ENCODE measurements at places on chromosomes 12 and 14. TPM values are rescaled to one million over a fixed set of nuclear protein-coding genes. Genes with fewer than 3 reads are reported as not detected.

Gene MSRB3
- polyA plus RNA-seq, result 2.8 TPM

Gene TEX22
- polyA plus RNA-seq, result 0.41 TPM

Gene ZFHX2
- polyA plus RNA-seq, result 6.5 TPM

Gene RNASE2
- 1.2 TPM for polyA plus RNA-seq

Gene CD27
- 0.34 TPM for polyA plus RNA-seq

Gene DIO3
- polyA plus RNA-seq, result 0.31 TPM

Gene PRB3
- polyA plus RNA-seq, result not detected

Gene SLC22A17
- 298 TPM for polyA plus RNA-seq

Gene CCND2
- 3.1 TPM for polyA plus RNA-seq

Gene TRAF3
- polyA plus RNA-seq, result 5.6 TPM

Gene FGF6
- not detected for polyA plus RNA-seq

Gene INSM2
- 0.48 TPM for polyA plus RNA-seq

Gene VIPAS39
- polyA plus RNA-seq, result 30.5 TPM

Gene SERPINA4
- polyA plus RNA-seq, result not detected

Gene ANO4
- polyA plus RNA-seq, result 9.0 TPM

Gene BDKRB2
- polyA plus RNA-seq, result 0.83 TPM

Gene TRIAP1
- polyA plus RNA-seq, result 10.9 TPM

Gene PTPRB
- polyA plus RNA-seq, result 4.6 TPM

Gene TMEM63C
- 53.6 TPM for polyA plus RNA-seq

Gene RPGRIP1
- not detected for polyA plus RNA-seq
